ENCODE measurements at places on chromosomes 5 and 9.

DNA sequence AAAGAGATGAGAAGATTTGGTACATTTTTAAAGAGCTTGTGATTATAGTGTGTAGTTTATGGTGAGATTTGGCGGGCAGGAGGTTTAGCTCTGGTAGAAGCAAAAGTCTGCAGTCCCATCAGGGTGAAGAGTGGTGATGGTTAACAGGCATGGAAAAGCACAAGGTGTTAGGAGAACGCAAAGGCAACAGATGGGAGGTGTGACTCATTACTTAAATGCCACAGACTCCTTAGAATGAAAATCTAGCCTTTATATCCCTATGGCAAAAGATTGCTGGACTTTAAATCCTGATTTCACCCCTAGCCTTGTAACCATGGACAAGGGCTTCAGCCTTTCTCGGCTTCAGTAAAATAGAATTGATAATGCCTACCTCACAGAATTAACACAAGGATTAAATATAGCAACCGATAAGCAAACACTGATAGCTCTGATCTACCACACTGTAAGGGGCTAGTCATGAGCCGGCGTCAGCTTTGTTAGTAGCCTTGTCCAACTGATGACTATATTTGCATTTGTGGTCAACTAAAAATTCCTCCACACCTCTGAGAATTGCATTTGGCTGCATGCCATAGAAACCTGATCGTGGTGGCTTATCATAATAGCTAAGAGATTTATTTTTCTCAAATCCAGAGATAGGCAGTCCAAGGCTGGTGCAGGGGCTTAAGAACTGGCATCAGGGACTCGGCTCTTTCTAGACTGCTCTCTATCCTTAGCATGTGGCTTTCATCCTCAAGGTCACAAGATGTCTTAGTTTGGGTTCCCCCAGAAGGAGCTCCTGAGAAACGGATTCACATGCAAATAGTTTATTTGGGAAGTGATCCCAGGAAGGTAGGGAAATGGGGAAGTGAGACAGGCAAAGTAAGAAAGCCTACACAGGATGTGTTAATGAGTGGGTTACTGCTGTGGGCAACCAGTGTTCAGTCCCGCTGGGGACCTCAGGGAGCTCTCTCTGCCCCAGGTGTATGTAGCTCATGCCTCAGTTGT, 19.6 kb downstream of the MFAP3 start:
- no peak for DNase-seq

DNA sequence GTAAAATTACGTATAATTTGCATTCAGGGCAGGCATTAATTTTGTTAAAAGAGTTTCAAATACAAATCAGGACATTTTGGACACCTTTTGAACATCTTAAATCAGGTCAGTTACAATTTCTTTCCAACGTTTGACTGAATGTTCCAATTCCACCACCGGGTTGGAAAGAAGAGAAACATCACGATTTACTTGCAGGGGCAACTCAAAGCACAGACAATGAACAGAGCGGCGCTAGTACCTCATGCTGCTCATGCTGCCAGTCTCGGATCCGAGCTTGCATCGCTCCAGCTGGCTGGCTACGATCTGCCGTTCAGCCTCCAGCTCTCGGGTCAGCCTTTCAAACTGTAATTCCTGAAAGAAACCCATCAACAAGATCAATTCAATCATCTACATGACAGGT, 339.5 kb downstream of the CTNND2 start:
- DNase-seq, result no peak

DNA sequence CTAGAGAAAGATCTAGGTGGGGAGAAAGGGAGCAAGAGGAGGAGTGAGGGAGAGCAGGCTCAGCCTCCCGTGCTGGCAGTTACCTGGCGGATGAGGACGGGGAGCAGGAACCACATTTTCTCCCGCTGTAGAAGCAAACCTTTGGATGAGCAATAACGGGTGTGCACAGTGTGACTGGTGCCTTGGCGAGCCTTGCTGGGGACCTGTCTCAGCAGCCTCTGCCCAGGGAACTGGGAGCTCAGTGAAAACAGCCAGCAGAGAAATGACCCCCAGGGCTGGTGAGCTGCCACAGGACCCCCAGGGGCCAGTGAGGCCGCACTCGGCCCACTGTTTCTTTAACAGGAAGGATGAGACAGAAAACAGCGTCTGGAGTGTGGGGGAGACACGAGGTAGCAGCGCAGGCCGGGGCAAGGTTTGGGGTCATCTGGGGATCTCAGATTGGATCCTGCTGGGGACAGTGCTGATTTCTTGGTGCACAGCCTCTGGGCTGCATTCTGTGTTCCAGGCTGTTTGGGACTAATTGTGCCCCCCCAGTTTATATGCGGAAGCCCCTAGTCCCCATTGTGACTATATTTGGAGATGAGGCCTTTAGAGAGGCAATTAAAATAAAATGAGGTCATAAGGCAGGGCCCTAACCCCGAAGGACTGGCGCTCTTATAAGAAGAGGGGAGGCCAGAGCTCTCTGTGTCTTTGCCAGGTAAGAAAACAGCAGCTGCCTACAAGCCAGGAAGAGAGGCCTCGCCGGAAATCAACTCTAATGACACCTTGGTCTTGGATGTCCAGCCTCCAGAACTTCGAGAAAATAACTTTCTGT, 118.8 kb upstream of the PHYKPL start:
- DNase-seq, result no peak

GRCh38 chr9:87405677-87406542, 91.8 kb upstream of the DAPK1 start:
- DNase-seq, result no peak

DNA sequence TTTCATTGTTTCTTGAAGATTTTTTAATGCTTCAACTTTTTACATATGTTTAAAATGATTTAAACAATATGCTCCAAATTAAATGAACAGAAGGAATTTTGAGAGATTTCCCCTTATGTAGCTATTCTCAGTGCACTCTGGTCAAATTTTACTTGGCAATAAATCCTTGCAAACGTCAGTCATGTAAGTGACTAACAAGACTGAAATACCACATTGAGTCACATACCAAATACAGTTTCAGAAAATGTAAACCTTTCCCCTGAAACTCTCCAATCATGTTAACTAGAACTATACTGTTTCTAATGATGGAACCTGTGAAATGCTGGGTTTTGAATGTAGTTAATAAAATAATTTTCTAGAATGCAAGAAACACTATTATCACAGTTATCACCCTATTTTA, 29.6 kb downstream of the SAR1B start:
- DNase-seq, result no peak

DNA sequence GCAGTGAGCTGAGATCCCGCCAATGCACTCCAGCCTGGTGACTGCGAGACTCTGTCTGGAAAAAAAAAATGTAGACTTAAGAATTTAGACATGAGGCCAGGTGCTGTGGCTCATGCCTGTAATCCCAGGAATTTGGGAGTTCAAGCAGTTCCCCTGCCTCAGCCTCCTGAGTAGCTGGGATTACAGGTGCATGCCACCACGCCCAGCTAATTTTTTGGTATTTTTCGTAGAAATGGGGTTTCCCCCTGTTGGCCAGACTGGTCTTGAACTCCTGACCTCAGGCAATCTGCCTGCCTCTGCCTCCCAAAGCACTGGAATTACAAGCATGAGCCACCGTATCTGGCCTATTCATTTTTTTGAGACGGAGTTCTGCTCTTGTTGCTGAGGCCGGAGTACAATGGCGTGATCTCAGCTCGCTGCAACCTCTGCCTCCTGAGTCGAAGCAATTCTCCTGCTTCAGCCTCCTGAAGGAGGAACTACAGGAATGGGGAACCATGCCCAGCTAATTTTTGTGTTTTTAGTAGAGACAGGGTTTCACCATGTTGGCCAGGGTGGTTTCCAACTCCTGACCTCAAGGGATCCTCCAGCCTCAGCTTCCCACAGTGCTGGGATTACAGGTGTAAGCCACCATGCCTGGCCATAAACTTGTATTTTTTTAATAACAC, 14.0 kb downstream of the DDX46 start:
- no peak for DNase-seq

DNA sequence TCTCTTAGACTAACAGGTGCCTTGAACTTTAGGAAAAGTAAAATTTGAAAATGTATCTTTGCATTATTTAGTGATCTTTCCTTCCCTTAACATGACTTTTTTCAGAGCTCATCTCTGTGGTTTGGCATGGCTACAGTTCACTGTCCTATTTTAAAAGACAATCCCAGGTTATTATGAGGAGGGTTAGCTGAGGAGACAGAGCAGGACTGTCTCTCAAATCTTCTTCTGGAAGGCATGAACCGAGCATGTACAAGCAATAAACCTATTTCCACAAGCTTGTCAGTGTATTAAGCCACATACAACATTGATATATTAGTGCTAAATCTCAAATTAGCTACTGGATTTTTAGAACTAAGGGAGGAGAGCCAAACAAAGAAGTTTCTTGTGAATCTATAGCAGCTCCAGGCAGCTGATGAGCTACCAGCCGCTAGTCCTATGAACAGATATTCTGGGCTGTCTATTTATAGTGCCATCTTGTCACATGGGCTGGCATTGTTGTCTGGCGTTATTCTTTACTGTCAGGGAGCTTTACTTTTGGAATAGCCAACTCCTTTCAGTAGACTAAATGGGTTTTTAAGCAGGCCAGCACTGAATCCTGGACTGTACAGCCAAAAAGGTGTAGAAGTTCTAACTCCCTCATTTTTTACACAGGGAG, 171.2 kb upstream of the ACTBL2 start:
- DNase-seq, result peak; percentile 21

DNA sequence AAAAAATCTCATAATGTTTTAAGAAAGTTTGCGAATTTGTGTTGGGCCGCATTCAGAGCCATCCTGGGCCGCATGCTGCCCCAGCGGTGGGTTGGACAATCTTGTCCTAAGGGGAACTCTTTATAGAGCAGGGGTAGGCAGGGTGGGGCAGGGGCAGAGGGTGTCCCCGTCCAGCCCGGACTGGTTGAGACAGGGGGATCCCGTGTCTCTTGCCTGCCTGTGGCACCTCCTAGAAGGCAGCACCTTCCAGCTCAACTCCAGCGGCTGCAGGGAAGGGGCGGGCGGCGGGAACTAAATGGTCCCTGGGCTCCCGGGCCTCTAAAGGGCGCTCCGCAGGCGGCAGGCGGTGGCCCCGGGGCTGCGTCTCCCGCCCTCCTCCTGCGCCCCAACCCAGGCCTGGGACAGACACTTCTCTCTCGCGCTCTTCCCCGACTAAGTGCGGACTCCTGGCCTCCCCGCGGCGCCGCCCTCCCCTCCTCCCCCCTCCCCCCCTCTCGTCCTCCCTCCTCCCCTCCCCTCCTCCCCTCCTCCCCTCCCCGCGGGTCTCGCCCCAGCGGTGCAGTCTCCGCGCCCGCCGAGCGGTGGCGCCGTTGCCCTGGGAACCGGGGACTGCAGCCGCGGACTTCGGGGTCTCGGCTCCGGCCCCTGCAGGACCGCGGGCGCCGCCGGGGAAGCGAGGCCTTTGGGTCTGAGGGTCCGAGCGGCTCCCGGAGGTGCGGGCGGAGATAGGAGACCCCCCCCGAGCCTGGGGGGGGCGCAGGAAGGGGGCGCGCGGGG, 132.6 kb downstream of the MRPL36 start:
- peak; percentile 71 for DNase-seq

GRCh38 chr9:99103901-99104458, 933 bp upstream of the TGFBR1 start:
- peak; percentile 19 for DNase-seq

All from testis (tissue), 5 donors.